M059J (cell line): ENCODE measurements at places on chromosomes 1 and 21. TPM values are rescaled to one million over a fixed set of nuclear protein-coding genes. Genes with fewer than 3 reads are reported as not detected.

DNA sequence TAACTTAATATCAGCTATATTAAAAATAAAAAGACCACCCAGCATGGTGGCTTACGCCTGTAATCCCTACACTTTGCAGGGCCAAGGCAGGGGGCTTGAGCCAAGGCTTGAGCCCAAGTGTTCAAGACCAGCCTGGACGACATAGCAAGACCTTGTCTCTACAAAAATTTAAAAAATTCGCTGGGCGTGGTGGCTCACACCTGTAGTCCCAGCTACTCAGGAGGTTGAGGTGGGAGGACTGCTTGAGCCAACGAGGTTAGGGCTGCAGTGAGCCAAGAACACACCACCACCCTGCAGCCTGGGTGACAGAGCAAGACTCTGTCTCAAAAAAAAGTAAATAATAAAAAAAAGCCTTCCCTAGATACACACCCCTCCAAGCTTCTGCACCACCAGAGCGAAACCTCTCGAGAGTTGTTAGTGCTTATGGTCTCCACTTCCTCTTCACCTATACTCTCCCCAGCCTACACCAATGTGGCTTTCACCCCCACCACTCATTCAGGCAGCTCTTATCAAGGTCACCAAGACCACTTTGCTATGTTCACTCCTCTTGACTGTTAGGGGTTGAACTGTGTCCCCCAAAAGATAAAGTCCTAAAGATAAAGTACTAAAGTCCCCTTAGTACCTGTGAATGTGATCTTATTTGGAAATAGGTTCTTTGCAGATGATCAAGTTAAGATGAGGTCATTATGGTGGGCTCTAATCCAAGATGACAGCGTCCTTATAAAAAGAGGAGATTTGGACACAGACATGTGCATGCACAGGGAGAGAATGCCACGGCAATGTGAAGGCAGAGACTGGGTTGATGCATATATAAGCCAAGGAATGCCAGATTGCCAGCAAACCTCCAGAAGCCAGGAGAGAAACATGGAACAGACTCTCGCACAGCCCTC, 6.8 kb upstream of the PPP1R15B start:
- peak; percentile 66 for DNase-seq

Gene PROK1
- 1.6 and 1.9 TPM in 2 replicates for total RNA-seq

Gene URB2
- total RNA-seq = 6.4 and 11.1 TPM in 2 replicates

Gene FAAH
- 0.05 and 0.69 TPM in 2 replicates for total RNA-seq

DNA sequence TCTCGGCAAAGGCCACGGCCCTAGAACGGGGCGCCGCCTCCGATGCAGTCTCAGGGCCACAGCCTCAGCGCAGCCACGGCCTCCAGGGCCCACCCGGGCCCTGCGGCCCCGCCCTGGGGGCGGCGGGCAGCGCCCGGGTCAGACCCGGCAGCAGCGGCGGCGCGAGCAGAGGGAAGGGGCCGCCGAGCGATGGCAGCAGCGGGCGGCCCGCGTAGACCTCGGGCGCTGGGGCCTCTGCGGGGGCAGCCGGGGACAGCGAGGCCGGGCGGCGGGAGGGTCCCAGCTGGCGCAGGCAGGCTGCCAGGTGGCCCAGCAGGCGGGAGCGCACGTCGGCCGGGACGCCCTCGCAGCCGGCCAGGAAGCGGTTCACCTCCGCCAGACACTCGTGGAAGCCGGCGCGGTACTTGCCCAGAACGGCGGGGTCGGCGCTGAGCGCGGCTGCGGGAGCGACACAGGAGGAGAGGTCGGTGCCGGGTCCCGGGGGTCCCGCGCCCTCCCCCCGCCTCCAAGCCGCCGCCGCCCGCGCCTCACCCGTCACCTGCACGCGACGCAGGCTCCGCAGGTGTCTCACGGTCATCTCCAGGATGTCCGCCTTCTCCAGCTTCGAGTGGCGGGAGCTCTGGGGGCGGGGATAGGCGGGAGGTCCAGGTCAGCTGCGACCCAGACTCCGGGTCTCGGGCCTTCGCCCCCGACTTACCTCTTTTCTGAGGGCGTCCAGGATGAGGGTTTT, 737 bp downstream of the HES4 start:
- peak; percentile 52 for DNase-seq

Gene ACTRT2
- not detected in 2 replicates for total RNA-seq

DNA sequence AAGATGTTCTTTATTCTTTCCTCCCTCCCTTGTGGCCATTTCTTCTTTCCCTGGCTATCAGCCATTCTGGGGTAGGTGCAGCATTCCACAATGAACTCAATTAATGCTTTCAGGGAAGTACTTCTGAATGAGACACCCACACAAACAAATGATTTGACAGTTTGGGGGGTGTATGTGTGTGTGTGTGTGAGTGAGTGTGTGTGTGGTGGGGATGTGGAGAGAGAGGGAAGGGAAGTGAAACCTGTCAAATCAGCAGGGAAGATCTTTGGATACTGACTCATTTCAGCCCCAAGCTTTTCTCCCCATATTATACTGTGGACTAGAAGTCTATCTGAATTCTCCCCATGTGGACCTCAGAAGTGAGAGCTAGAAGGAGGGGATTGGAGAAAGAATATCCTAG, 154.9 kb upstream of the CD34 start:
- DNase-seq = peak; percentile 43

DNA sequence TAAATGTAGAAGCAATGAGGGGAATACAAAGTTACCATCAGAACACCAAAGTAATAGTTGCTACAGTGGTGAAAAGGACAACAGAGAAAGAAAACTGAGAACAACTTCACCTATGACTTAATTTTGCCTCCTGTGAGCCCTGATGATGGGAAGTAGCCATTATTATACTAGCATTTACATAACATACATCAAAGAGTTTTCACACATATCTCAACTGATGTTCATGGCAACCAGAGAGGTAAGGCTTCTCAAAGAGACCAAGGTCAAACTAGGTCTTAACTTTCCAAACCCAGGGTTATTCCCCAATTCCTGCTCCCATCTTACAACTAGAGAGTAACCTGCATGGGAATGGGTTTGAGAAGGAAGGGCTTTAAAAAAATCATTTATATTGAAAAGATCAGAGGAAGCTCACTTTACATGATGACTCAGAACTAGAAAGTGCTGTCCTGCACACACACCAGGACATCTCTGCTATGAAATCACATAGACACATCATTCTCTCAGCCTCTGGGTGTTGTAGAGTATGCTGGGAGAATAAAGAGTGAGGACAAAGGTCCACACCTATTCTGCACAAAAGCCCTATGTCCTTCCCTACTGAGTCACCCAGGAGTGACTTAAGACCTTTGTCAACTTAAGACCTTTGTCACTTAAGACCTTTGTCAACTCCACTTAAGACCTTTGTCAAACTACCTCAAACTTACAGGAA, 179.7 kb downstream of the TNFSF18 start:
- peak; percentile 60 for DNase-seq

Gene AGT
- total RNA-seq = 0.42 TPM in 1 of 2 replicates, not detected in the other

DNA sequence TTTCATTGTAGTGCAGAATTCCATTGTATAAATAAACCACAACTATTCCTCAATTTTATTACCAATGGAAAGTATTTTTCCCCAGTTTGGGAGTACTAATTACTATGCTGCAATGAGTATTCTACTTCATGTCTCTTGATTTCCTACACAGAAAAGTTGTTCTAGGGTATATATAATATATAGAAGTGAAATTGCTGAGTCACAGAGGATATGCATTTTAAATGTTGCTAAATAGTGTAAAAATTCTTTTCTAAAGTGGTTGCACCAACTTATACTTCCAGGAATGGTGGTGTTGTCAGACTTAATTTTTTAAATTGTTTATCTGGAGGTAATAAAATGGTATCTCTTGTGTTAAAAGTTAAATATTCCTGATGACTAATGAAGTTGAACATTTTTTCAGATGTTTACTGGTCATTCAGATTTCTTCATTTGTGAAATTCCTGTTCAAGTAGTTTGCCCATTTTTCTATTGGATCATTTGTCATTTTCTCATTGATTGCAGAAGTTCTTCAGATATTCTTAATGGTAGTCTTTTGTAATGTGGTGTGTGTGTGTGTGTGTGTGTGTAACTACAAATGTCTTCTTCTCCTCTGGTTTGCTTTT, 19.1 kb upstream of the MYOG start:
- no peak for DNase-seq

GRCh38 chr1:214422137-214422671, 129.2 kb downstream of the PTPN14 start:
- DNase-seq = peak; percentile 91

Gene GPR25
- not detected in 2 replicates for total RNA-seq

Gene KCNJ9
- not detected in 2 replicates for total RNA-seq

Gene MAP3K21
- 3.6 and 7.9 TPM in 2 replicates for total RNA-seq

DNA sequence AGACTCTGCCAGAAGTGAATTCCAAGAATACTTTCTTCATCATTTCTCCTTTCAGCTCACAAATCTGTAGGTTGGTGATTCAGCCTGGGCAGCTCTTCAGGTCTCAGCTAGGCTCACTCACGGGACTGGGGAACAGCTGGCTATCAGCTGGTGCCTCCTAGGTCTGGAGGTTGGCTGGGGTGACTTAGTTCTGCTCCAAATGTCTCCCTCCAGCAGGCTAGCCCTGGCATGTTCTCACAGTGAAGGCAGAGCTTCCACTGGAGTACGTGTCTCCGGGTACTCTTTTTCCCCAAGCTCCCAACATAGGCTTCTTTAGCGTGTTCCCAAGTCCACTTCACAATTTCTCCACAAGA, 12.5 kb upstream of the VAMP4 start:
- peak; percentile 31 for DNase-seq

DNA sequence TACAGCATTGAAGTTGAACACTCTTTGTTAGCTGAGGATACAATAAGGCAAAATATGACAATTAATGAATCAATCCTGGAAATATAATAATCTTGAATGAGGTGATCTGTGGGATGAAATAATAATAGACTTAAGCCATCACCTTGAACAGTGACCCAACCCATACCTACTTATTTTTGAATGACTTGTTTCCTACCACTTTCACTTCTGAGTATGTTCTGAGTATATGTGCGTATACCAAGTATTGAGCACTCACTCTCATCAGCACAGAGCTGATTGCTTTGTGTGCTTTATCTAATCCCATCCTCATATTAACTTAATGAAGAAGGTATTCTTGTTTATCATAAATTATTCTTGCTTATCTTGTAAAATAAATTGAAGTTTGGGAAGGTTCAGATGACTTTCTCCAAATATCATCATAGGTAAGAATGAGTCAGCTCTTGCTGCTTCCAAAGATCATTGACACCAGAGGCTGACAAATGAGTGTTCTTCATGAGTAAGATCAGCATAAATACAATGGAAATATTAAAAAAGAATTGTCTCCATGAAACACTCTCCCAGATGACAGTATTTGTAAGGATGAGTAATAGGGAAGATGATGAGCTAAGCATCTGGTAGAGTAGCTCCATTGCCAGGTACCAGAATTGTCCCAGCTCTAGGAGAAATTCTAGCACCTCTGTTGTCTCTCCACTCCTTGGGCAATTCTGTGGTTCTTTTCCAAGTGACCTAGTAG, 198.1 kb upstream of the KIAA0040 start:
- DNase-seq = no peak

GRCh38 chr1:48181669-48182367, 40.7 kb upstream of the SLC5A9 start:
- DNase-seq = no peak

DNA sequence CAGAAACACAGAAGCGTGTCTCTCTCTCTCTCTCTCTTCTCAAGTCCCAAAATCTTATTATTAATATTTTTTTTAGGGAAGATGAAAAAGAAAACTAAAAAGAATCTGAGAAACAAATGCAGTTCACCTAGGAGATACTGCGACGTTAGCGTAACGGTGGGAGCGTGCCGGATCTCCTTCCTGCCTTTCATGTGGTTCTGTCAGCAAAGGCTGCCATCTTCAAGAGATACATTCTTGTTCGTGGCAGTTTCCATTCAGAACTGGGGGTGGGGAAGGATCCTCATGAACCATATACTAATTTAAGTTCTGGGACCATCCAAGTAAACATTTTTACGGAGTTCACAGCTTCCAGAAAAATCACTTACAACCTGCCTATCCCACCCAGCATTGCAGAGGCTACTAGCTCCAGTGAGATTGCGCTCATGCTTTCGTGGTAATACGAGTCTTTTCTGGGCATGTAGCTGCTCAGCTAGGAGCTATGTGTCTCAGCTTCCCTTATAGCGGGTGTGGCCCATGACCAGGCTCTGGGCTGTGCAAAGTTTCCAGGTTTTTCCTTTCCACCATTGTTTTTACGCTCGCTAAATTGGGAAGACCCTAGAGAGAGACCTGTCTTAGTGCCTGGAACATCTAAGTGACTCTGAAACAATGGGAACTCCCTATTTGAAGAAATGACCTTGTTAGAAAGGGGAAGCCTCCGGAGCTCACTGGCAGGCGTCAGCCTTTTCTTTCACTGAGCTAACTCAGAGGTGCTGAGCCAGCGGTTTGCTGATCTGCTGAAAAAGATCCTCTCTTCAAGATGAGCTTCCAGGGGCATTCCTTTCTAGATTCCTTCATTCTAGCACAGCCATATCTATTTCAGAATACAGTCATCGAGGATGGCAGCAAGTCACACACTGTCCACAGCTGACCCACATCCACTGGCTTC, 17.3 kb downstream of the SLAMF1 start:
- no peak for DNase-seq

GRCh38 chr1:31872658-31873636, 57.1 kb upstream of the SPOCD1 start:
- peak; percentile 9 for DNase-seq

DNA sequence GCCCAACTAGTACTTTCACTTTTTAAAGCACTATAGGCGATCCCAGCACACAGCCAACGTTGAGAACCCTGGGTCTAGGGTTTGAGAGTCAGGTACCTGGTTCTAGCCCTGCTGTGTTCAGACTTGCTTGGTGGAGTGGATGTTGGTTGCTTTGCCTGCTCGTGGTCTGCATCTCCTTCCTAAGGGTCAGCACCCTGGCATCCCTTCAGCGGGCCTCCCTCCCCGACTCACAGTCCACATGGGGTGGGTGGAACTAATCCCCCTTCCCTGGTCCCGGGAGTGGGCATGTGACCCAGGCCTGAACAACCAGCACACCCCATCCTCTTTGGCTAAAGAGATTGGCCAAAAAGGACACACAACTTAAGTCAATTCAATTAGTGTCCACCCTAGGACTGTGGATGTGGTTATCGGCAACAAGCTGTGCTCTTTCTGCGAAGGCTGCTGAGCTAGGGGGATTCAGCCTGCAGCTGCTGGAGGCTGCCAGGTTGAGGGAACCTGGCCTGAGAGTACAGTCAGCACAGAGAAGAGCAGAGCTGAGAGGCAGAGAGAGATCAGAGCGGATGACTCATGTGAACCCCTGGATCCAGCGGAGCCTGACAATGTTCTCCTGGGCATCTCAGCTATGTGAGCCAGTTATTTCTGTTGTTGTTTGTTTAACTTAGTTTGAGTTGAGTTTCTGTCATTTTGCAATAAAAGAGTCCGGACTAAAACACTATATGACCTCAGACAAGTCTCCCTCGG, 138.9 kb downstream of the ACTL8 start:
- DNase-seq = peak; percentile 39

- no peak for DNase-seq
These were observed 836 bp downstream of the CDC7 start for GRCh38 chr1:91501523-91501851.

GRCh38 chr1:36178471-36179219, 22.7 kb downstream of the MAP7D1 start:
- DNase-seq = no peak
